NCI-H2227 treated with DMSO at 0.1 percent for 48 hours (cell line): ENCODE measurements at places on chromosomes 6 and 20.
A peak's percentile ranks its signal among the peaks of the same experiment; 100 is the strongest.

GRCh38 chr6:155165029-155165710 is 98.6 kb upstream of the CLDN20 start:
- no peak for DNase-seq

GRCh38 chr6:96613291-96613999 is 50.5 kb downstream of the FHL5 start:
- no peak for DNase-seq

- DNase-seq: no peak
Observed at GRCh38 chr20:55597526-55597925, 407.8 kb downstream of the CBLN4 start.

- DNase-seq: no peak
Observed at GRCh38 chr6:169996378-169997051, 245.1 kb downstream of the ERMARD start.

GRCh38 chr6:41676431-41676830 is 38.2 kb downstream of the MDFI start:
- DNase-seq: peak; percentile 47

GRCh38 chr6:26187292-26187691 is 100.1 kb downstream of the HFE start:
- no peak for DNase-seq

DNA sequence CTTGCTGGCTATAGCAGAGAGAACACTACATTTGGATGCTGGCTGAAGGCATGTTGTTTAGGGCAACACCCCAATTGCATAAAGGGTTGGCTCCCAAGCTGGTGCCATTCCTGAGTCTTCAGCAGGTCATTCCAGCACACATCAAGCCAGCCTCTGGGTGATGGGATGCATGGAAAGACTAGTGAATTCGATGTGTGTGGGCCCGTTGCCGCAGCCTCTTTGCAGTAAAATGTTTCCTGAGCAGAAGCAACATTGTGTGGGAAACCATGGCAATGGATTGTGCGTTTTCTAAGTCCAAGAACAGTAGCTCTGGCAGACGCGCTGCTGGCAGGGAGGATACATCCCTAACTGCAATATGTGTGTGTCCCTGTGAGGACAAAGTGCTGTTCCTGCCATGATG is 142.4 kb upstream of the SLC24A3 start:
- DNase-seq: no peak
